ENCODE measurements at places on chromosomes 3 and 15.
A peak's percentile ranks its signal among the peaks of the same experiment; 100 is the strongest.

DNA sequence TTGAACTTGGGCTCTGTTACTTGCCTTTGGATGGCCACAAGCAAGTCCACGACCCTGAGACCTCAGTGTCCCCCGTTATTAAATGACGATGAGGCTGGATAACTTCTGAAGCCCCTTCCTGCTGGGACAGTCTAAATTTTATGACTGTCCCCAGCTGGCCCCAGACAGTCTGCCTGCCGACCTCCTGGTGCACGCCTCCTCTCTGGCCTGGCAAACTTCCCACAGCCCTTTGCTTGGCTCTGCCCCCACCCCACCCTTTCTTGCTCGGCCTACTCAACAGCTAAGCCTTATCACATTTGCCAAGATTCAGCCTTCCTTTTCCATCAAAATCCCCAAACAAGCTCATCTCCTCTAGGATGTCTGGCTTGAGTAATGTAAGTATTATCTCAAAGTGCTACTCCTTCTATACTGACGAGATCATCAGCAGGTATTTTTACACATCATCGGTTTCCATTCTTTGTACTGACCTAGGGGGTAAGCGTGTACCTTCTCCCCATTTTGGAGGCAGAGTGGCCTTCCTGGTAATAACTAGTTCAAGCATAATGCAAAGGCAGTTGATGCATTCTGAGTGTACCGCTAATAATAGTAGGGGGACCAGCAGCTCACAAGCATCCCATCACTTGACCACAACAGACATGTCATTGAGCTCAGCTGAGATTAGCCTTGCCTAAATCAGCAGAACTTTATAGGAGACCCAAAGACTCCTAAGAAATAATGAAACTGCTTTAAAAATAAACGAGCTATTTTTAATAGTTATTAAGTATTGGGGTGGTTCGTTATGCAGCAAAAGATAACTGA lies 120.8 kb upstream of the HACD2 start:
- DNase-seq = no peak

DNA sequence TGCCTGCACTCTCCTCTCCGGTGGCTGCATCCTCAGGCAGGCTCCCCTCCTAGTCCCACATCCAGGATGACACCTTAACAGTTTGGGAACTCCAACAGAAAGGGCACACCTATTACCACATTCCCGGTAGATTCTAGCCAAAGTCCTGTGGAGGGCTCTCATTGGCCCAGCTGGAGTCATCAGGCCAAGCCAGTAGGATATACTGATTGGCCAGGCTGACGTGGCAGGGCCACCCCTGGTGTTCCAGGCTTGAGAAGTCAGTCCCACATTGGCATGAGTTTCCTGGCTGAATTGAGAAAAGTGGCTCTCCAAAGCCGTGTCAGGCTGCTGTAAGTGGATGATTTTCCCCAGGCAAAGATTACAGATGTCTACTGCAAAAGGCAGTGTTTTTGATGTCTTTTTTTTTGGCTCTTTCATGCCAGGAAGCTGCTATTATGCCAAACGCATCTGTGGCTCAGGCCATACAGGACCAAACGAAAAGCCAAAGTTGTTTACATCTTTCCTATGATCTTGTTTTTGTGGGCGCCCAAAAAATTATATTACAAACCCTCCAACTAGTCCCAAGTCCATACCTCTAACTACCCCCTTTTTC lies 6.6 kb upstream of the BLM start:
- DNase-seq = no peak

DNA sequence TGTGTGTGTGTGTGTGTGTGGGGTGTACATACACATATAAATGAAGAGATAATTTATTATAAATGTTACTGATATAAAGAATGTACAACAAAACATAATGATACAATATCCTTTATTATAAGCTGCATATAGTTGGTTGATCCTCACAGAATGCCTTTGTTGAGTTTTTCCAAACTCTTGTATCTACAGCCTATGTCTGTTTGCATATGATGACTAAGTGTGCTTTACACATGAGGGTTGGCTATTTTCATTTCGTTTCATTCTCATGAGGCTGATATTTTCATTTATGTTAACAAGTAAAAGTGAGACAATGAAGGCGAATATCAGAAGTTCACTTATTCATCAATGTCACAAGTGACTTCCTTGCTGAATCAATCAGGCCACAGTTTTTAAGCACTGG lies 45.1 kb downstream of the TM2D3 start:
- DNase-seq = no peak

DNA sequence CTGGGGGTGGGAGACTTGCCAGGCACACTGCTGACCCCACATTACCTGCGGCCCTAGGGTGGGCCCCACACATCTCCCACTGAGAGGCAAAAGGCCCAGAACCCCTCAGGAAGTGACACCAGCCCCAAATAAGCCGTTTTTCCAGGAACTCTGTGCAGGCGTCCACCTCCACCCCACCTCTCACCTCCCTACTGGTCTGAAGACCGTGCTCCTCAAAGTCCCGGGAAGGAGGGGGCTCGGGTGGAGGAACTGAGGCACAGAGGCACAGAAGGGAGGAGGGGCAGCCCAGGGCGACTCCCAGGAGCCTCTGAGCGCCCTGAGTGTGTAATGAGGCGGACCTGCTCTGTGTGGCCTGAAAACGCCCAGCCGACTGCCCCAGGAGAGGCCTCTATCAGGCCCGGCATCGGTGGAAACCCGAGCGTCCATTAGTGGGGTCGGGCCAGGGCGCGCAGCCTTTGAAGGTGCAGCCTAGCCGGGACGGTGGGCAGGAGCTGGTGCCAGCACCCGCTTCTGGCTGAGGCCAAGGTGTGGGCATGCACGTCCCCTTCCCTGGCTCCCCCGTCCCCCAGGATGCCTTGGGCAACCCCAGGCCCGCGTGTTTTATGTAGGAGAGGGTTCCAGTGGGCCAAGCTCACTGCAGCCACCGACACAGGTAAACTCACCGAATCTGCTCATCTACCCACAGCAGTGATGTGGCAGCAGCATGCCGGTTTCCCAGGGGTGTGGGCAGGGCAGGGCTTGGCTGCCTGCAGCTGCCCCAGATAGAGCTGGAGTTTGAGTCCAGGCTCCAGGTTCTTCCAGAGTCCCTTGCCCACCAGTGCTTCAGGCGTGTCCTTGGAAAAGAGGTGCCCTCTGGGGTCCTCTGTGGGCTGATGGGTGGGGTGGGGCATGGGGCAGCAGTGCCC lies 55.8 kb downstream of the DNAJB8 start:
- no peak for DNase-seq

DNA sequence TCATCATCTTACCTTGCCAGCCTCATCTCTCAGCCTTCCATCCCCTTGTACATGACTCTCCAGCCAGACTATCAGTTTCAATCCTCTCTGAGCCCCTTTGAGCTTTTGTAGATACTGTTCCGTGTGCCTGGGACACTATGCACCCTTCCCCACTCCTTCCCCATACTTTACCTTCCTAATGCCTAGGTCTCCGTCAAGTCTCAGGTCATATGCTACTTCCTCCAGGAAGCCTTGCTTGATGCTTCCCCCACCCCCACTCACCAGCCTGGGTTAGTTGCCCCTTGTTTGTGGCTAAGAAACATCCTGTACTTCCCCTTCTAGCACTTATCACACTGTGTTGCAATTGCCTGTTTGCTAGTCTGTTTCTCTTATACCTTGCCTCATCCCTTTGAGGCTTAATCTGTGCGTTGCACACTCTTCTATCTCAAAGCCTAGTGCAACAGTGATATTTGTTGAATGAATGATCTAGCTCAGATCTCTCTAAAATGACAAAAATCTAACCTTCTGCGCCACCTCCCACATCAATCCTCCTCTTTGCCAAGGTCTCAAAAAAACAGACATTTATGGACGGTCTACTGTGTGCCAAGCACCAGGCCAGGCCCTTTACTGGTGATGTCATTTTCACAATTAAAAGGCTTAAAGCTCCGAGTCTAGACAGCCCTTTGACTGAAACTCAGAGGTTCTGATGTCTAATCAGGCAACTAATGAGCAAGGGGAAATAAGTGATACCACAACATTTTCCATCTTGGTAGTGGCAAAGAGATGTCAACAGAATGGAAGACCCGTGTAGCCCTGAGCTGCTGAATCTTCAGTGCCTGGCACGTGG lies 6.5 kb upstream of the USP3 start:
- DNase-seq = no peak

DNA sequence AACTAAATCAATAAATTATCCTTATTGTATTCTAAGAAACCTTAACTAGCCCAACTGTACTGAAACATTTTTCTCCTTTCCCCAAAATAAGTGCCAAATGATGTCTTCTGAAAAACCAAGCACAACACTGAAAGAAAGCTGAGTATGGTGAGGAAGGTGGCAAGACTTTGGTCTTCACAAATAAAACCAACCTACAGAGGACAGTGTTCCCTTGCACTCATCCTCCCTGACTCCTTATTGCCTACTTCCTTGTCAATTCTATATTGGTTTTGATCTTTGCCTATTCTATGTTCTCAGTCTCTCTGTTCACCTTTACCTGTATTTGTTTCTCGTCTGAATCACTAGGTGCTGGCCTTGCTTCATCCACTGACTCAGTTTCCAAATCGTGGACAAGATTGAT lies 490.1 kb upstream of the ZNF385D start:
- no peak for DNase-seq

DNA sequence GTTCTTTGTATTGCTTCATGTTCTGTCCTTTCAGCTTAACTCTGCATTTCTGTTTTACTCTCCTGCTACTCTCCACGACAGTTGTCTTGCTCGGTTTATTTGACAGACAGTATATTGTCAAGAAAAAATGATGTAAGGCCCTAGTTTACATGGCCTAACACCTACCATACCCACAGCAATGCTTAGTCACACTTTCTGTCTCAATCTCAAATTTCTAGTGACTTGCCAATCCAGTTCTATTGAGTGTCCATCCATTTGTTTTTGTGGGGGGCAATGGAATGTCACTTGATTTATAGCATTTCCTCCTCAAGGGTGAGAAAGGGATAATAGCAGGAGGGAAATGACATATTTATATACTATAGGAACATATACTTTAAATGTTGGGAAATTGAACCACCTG lies 676.2 kb downstream of the NAALADL2 start:
- DNase-seq = no peak

DNA sequence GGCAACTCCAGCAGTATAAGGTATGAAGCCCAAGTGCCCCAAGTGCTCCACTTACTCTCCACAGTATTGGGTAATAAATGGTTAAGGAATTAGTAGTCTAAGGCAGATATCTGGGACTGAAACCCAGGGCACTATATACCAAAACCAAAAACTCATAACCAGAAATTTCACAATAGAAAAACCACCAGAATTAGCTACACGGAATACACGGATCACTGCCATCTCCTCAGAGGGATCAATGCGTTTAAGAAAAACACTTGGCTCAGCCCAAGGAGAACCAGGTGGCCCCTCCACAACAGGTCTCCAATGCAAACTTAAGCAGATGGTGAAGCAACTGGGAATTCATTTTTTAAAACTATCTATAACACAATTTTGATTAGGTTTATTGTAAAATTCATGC lies 83.6 kb downstream of the FAIM start:
- no peak for DNase-seq

GRCh38 chr3:40741729-40742128 lies 217.0 kb downstream of the ZNF621 start:
- DNase-seq = peak; percentile 44

- no peak for DNase-seq
Measured at GRCh38 chr15:55366981-55367380, 41.2 kb downstream of the CCPG1 start.

DNA sequence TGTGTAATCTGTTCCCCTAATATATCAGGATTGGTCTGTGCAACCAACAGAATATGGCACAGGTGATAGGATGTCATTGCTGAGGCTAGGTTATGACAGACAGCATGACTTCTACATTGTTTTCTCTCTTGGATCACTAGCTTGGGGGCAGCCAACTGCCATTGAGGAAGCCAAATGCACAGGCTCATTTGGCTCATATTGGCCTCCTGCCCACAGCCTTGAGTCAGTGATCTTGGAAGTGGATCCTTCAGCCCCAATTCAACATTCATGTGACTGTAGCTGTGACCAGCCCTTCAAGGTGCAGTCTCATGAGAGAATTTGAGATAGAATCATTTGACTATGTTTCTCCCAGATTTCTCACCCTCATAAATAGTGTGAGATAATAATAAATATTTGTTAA lies 675.6 kb downstream of the GRM7 start:
- no peak for DNase-seq

- DNase-seq = peak; percentile 67
Measured at GRCh38 chr3:196684548-196685407, 27.3 kb downstream of the CEP19 start.

DNA sequence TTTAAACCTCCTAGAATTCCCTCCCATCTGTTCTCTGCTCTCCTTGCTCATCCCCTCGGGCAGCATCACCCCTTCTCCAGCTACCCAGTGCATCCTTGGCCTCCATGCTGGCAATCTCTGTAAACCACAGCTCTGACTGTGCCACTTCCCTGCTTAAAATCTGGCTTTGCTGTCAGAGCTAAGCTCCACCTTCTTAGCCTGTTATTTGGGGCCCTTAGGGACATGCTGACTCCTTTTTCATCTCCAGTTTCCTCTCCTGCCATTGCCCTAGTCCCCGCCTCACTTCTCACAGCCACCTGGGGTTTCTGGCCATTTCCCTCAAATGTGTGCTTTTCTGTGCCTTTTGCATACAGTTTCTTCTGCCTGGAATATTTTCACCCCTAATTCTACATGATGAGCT lies 5.7 kb downstream of the SLC6A20 start:
- no peak for DNase-seq

DNA sequence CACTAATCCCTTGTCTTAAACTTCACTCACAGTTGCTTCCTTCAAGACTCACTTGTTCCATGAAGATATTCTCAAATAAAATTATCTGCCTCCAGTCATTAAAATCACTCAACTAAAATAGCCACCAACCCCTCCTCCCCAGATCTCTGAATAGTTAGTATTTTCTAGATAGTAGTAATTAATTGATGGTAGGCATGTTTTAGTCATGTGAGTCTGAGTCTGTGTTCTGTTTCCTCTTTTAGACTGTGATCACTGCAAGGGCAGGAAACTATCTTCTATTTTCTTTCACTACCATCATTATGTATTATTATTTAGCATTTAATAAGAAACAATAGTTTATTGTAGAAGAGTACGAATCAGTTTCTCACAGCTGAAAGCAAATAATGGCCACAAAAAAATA lies 1080.5 kb downstream of the IGSF11 start:
- DNase-seq = no peak

DNA sequence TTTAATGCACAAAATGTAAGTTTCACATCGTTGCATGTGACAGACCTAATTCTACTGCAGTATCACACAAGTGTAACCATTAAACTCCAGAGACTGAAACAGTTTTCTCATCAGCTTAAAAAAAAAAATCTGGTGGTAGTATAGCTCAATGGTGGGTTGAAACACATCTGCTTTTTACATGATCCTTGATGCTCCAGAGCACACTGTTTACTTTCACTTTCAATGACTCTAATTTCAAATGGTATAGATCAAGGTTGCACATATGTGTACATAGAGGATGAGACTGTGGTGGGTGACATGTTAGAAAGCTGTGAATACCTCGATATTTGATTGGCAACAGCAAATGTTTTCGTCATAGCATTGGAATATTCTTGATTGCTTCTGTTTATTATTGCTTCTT lies 22.4 kb downstream of the MCTP2 start:
- DNase-seq = no peak

- DNase-seq = no peak
Measured at GRCh38 chr3:72896996-72897757, 9.3 kb downstream of the GXYLT2 start.
